ENCODE measurements at places on chromosomes 6 and 20.

DNA sequence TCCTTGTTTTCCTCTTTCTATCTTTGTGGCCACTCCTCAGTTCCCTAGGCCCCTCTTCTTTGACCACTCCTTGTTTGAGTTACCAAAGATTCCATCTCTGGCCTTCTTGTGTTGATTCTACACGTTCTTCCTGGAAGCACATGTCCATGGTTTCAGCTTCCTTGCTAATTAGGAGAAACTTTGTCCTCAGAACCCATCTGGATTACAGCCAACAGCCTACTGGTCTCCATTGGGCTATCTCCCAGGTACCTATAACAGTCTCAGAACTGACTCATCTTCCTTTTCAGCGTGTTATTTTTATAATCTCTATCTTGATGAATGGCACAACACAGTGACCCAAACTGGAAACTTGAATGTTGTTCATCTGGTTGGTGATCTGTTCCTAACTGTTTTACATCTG lies 17.5 kb downstream of the PTPRA start:
- no peak for DNase-seq

DNA sequence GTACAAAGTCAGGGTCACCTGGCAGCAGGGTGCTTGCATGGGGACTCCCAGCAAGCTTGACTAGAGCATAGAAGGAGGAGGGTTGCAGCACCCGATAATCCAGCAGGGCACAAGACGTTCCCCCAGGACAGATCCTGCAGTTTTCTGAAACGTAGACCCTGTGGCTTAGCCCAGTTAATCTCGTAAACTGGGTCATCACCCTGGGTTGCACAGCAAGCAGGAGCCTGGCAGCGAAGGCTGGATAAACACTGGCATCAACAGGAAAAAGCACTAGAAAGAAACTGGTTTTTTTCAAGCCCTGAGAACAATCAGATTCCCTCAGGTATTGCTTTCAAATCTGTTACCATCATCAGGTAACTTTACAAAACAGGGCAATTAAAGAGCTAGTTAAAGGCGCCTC lies 92.6 kb downstream of the PDE7B start:
- DNase-seq, result no peak

GRCh38 chr6:5994999-5995657 lies 11.6 kb downstream of the NRN1 start:
- DNase-seq, result no peak

GRCh38 chr6:33789550-33789895 lies 593 bp upstream of the LEMD2 start:
- no peak for DNase-seq

DNA sequence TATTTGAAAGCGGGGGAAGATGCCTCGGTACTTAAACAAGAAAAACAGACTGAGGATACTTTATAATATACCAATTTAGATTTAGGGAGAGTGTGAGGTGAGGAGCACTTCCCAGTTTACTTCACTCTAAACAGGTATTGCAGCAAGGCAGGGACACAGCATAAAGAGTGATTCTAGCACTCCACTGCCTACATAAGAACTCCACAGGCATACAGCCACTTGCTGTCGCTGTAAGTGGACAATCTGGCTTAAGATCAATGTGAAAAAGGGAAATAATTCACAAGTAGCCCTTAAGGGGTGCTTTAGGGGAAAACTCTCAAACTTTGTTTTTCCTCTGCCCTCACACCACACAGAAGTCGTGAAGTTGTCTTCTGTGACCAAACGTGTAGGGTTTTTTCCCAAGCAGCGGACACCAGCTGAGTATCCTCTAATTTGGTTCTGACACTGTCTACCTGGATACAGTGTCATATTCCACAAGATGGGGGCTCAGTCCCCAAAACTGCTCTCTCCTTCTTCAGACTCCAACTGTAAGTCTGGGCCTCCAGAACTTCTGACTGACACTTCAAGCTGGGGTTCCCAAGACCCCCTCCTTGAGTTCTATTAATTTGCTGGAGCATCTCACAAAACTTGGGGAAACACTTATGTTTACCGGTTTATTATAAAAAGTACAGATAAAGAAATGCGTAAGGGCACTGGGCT lies 9.3 kb downstream of the ADNP start:
- DNase-seq, result no peak

- DNase-seq, result no peak
Observed at GRCh38 chr6:122035173-122035572, 364.3 kb upstream of the HSF2 start.

- DNase-seq, result no peak
Observed at GRCh38 chr20:437787-438486, 24.4 kb downstream of the TBC1D20 start.

Measured in GM13976 (cell line).